Effector CD8-positive, alpha-beta T cell (primary cell): ENCODE measurements at places on chromosomes 2 and 18.

DNA sequence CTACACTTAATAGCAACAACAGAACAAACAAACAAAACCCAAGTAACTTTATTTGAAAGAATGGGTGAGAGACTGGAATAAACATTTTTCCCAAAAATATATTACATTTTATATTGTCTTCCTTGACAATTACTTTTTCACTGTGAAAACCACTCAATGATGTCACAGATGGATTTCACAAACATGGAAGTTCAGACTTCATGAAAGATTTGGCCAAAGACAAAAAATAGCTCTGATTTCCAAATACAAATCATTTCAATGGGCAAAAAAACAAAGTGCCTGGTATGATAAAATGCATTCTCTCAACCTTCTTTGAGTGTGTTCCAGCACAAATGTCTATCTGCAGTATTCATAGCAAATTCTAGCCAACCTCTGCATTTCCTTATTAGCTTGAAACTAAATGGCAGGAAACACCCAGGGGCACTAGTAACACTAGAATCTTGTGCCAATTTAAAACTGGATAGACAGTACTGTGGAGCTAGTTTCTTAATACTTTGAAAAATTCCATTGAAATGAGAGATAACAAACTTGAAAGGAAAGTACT is 28.5 kb upstream of the NAPG start:
- DNase-seq: no peak

DNA sequence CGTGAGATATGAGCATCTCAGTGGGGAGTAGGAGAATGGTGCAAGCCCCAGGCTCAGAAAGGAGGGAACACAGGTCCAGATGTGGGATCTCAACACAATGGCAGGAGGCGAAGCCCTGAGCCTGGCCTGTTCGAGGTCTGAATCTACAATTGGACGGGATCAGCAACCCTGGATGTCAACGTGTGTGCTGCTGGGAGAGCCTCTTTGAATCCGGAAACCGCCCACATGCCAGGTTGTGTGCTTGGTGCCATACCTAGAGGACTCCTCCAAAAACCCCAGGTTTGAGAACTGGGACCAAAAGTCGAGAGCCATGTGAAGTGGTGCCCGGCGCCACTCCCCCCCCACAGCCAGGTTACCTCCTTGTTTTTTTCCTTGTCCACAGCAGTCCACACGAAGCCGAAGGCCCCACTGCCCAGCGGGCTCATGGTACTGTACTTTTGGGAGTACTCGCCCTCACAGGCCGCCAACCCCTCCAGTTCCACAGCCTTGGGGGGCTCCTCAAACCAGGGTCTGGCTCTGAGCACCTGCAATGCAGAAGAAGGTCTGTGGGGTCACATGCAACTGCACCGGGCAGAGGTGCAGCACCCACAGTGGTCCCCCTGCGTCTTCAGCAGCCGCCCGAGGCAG is 20.4 kb upstream of the MTERF4 start:
- DNase-seq: no peak

DNA sequence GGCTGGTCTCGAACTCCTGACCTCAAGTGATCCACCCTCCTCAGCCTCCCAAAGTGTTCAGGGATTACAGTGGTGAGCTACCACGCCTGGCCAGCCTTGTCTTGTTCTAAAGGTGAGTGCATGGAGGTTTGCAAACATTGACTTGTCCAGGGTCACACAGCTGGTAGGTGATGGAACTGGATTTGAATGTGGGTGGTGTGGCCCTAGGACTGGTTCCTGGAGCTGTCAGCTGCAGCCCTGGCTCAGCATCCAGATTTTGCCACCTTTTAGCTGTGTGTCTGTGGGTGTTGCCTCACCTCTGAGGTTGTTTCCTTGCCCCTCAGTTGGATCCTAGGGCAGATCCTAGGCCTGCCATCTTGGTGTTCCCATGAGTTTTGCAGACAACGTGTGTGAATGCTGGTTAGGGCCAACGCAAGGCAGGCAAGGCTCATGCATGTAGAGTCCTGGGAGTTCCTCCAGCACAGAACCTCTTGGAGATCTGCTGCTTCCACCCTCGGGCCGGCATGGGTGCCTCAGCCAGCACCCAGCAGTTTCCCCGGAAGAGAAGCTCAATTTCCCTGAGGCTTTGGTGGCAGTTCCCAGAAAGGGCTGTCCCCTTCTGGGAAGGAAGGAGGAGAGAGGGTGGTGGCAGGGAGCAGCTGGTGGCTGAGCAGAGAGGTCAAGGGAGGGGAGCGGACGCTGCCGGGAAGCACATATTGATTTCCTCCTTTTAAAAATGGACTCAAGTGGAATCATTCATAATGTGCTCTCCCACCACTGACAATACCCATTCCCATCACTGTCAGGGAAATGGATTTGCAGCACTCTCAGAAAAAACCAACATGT is 127.6 kb upstream of the HS6ST1 start:
- DNase-seq: no peak

- no peak for DNase-seq
Measured at GRCh38 chr18:5237083-5237722, 40.1 kb upstream of the AKAIN1 start.

DNA sequence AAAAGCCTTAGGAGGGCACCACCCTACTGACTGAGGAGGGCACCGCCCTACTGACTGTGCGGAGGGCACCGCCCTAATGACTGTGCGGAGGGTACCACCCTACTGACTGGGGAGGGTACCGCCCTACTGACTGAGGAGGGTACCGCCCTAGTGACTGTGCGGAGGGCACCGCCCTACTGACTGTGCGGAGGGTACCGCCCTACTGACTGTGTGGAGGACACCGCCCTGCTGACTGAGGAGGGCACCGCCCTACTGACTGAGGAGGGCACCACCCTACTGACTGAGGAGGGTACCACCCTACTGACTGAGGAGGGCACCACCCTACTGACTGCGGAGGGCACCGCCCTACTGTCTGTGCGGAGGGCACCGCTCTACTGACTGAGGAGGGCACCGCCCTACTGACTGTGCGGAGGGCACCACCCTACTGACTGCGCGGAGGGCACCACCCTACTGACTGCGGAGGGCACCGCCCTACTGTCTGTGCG is 150.2 kb upstream of the NFATC1 start:
- DNase-seq: no peak

- DNase-seq: no peak
Measured at GRCh38 chr2:57987835-57988573, 58.6 kb upstream of the VRK2 start.

DNA sequence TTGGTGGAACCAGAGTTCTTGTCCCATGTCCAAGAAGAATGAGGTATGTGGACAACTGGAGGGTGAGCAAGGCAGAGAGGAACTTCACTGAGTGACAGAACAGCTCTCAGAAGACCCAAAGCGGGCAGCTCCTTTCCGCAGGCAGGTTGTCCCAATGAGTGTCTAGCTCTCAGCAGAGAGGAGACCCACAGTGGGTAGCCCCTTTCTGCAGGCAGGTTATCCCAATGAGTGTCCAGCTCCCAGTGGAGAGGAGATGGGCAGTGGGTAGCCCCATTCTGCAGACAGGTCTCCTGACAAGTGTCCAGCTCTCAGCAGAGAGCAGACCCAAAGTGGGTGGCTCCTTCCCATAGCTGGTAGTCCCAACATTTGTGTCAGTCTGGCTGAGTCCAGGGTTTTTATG is 69.6 kb downstream of the SRBD1 start:
- DNase-seq: no peak

DNA sequence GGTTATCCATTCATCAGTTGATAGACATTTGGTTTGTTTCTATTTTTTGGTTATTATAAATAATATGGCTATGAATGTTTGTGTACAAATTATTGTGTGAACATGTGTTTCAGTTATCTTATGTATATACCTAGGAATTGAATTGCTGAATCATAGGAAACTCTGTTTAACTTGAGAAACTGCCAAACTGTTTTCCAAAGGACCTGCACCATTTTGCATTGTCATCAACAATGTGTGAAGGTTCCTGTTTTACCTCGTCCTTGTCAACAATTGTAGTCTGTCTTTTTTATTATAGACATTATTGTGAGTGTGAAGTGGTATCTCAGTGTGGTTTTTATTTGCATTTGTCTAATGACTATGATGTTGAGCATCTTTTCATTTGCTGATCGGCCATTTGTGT is 17.1 kb downstream of the PDK1 start:
- no peak for DNase-seq
